ENCODE measurements at places on chromosomes 4 and X. TPM values are rescaled to one million over a fixed set of nuclear protein-coding genes. Genes with fewer than 3 reads are reported as not detected.
A peak's percentile ranks its signal among the peaks of the same experiment; 100 is the strongest.

GRCh38 chr4:47654972-47655693 is 170.1 kb downstream of the ATP10D start:
- DNase-seq: no peak

- DNase-seq: no peak
Observed at GRCh38 chrX:49129427-49129826, 5.9 kb upstream of the GPKOW start.

MAGEB1 gene
- polyA plus RNA-seq: not detected

PRKG2 gene
- polyA plus RNA-seq: not detected

GRCh38 chr4:11480683-11481082 is 52.0 kb upstream of the HS3ST1 start:
- peak; percentile 18 for DNase-seq

PAK3 gene
- 7.9 TPM for polyA plus RNA-seq

GRCh38 chrX:6849716-6850414 is 297.6 kb upstream of the STS start:
- no peak for DNase-seq

DNA sequence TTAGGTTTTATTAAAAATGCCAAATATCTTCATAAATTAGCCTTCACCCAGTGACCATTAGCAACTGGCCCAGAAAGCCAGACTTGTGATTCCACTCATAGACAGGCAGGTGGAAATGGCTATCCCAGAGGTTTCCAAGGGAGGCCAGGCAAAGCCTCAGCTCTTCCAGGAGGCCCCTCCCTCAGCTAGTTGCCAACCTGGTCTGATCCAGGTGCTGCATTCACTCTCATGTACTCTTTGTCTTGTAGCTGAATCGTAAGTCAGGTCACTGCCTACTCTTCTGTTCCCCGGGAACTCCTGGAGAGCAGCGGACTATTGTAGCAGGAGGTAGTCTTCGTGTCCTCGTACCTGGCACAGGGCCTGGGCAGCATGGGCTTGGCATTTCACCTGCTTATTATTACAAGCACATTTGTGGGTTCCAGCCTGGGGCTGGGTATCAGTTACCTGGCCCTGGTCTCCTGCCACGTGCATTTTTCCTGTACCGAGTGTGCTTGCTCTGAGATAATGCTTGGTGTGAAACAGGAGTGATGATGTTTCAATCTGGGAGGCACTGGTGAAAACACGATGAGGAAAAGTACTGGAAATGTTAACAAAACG is 101.6 kb downstream of the FAM193A start:
- DNase-seq: no peak

SH3D19 gene
- 62.7 TPM for polyA plus RNA-seq

DNA sequence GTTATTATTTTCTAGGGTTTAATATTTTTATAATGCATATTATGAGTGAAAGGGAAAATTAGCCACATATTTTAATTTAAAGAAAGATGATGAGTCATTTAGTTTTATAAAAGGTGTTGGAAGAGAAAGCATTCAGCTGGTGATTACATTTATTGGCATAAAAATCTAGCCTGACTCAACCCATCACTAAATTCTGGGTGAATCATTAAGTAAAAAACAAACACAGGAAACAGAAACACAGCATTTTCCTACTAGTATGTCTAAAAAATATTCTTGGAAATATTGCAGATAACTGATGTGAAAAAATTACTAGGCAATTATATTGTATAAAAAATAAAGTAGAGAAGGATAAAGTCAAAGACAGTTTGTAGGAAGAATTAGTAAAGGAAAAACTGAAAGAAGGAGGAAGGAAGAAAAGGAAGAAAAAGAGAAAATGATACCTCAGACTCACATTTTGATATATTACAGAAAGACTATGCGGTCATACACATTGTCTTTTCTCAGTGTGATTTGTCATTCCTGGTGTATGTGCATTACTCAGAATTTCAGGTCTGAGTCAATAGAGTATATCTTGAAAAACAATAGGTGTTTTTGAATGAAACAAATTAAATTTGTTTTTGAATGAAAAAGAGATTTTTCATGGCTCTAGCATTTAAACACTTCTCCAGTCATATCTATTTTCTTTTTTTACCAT is 48.0 kb upstream of the SPOCK3 start:
- DNase-seq: no peak

XPNPEP2 gene
- 3.6 TPM for polyA plus RNA-seq

- DNase-seq: no peak
Observed at GRCh38 chrX:68834371-68835103, 5.7 kb downstream of the EFNB1 start.

- DNase-seq: no peak
Observed at GRCh38 chrX:10278716-10279115, 121.9 kb downstream of the CLCN4 start.

RBMXL3 gene
- not detected for polyA plus RNA-seq
